ENCODE measurements at places on chromosomes 16 and 17. TPM values are rescaled to one million over a fixed set of nuclear protein-coding genes. Genes with fewer than 3 reads are reported as not detected.

CEP295NL gene
- 5.0 TPM for total RNA-seq

YBX2 gene
- total RNA-seq, result not detected

KRTAP9-9 gene
- not detected for total RNA-seq

OTOP3 gene
- total RNA-seq, result not detected

SNAI3 gene
- total RNA-seq, result not detected

KRT39 gene
- not detected for total RNA-seq

ST6GALNAC1 gene
- not detected for total RNA-seq

KIFC3 gene
- 52.8 TPM for total RNA-seq

Data from aortic smooth muscle cell (primary cell).